ENCODE measurements at places on chromosomes 13 and 19. TPM values are rescaled to one million over a fixed set of nuclear protein-coding genes. Genes with fewer than 3 reads are reported as not detected.

ZNF415 gene
- total RNA-seq = 13.6 TPM

MBD3L4 gene
- total RNA-seq = not detected

LTBP4 gene
- 125 TPM for total RNA-seq

- DNase-seq = peak; percentile 26
These were observed 75.9 kb downstream of the ESD start for GRCh38 chr13:46721054-46721453.

ZNF865 gene
- 20.3 TPM for total RNA-seq

PSG6 gene
- not detected for total RNA-seq

LILRA2 gene
- total RNA-seq = not detected

DNA sequence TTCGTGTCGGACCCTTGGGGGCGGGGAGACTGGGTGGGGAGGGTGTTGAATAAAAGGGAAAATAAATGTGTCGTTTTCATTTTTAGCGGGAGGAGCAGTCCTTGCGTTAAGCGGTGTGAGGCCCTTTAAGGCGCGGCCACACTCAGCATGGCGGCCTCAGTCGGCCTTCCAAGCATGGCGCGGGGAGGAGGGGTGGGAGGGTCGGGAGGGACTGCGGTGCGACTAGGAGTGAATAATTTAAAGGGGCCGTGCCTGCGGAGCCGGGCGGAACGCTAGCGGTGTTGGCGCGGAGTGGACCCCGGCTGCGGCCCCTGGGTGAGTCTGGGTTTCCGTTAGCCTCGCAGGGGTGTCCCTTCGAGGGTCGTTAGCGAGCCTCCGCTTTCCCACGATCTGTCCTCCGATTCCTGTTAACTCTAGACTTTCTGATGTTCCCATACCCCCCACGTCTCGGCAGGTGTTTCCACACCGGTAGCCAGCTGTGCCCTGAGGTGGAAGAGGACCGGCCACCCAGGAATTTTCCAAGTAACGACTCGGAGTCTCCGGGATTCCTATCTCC is 1.5 kb upstream of the PNPLA6 start:
- peak; percentile 64 for DNase-seq

DNA sequence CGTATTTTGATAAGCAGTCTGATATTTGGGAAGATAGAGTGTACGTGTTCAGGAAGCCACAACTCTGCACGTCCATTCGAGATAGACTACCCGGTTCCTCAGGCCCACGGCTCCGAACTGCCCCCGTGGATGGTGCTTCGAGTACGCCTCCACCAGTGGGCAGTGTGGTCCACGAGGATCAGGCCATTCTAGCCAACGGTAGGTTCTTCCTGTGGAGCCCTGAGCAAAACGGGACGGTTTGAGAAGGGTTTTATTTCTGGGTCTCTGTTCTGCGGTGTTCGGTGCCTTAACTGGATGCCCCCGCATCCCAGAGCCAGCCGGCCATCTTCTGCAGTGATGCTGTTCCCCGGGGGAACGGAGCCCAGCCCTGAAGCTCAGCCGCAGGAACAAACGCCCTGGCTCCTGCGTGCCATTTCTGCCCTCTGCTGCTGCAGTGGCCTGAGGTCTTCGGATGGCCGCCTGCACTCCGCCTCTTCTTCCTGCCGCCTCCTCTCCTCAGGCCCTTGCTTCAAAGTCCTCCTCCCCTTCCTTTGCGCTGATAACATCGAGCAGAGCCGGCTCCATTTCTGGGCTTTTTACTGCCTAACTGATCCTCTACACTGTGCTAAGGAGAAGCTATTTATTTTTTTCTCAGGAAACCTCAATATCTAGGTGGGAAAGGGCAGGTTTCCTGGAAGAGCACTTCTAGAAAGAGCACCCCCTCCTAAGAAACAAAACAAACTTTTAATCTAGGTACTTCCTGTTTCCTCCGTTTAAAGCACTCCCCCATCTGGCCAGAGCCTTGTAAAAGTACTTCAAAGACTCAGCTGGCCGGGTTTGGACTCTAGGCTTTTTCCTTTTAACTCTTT is 36.2 kb upstream of the SLC46A3 start:
- no peak for DNase-seq

ZNF83 gene
- total RNA-seq = 45.6 TPM

PRTN3 gene
- not detected for total RNA-seq
